ENCODE measurements at places on chromosomes 16 and 17. TPM values are rescaled to one million over a fixed set of nuclear protein-coding genes. Genes with fewer than 3 reads are reported as not detected.

Gene RNF227
- 2.6 TPM for total RNA-seq

Gene CYGB
- 0.24 TPM for total RNA-seq

DNA sequence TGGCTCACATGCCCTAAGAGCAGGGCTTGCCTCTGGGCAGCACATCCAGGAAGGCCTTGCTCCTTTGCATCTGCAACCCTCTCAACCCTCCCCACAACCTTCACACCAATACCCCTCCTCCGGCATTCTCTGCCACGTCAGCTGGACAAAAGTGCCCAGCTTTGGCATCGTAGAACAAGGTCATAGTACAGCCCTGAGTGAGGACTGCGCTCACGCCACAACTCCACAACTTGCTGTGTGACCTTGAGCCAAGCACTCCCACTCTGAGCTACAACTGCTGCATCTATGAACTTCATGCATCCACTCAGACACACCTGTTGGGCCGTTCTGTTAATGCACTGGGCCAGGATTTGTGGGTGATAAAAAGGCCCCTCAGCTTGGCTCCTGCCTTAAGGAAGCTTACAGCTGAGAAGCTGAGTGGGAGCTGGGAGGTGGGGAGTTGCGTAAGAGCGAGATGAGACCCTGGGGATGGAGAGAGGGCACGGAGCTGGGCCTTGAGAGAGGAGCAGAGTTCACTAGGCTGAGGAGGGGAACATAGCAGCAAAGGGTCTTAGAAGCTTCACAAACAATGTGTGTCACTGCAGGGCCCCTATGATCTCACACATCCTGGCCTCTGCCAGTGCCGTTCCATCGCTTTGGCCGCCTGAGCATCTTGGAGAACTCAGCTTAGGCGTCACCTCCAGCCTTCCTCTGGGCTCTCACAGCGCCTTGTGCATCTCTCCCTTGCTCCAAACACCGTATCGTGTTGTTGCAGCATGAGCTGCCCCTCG, 8.6 kb upstream of the MRC2 start:
- DNase-seq = no peak

GRCh38 chr16:74608944-74609343, 2.0 kb upstream of the GLG1 start:
- no peak for DNase-seq

Gene TBC1D3C
- 8.7 TPM for total RNA-seq

DNA sequence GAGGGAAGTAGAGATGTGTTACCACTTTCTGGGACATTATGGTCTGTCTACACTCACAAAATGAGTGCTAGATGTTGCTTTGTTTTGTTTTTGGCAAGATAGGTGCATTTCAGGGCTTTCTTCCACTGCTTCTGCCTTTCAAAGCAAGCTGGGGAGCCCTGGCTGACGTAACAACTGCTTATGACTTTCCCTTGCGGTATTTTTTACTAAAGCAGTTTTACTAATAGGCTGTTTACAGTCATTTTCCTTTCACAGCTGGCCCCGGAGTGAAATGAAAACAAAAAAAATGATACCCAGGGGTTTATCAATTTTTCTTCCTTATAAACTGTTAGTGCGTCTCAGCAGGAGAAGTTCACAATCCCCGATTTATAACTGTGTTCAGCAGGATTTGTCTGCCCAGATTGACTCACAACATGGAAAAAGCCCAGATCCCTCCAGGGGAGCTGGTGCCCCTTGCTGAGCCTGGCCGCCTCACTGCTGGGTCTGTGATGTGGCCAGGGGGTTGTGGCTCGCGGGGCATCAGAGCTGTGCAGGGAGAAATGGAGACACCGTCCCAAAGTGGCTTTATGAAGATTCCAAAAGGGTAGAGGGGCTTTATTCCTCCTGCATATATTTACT, 184.4 kb upstream of the HS3ST3A1 start:
- DNase-seq = peak; percentile 68

Gene TEKT5
- total RNA-seq = not detected

- DNase-seq = no peak
These were observed 126.3 kb upstream of the HSBP1 start for GRCh38 chr16:83681381-83681956.

Gene CACNG4
- 1.2 TPM for total RNA-seq

DNA sequence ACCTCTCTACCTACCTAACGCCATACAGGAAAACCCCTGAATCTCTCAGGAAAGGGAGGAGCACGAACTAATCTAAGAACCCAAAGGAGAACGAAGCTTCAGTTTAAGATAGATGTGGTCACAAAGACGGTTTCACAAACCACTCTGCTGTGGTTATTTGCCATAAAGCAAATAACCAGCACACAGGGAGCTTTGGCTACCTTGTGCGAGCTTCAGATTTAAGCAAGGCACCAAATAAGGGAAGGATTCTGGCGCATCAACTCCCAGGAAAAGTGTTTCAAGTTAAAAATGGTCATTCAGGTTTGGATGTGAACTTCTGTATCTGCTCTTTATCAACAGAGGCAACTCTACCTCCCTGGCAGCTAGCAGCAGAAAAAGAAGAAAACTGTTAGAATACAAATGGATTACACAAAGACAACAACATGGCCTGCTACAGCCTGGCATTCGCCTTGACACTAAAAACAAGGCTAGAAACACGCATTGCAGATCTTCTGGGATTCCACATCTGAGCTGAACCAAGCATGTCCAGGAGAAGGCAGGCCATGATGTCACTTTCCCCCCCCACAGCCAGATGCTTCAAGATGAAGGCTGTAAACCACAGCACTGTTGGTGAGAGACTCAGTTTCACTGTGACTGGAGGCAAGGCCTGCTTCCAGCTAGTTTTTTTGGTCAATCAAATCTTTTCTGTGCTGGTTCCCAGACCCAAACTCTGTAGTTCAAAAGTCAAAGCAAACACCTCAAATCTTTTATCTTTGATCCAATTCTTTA, 43.6 kb downstream of the SMG6 start:
- peak; percentile 86 for DNase-seq

- no peak for DNase-seq
These were observed 4.7 kb upstream of the DDX19A start for GRCh38 chr16:70342016-70342415.

GRCh38 chr16:84753412-84754326, 53.9 kb downstream of the USP10 start:
- DNase-seq = no peak

Gene MAPK7
- 15.6 TPM for total RNA-seq

Gene COG4
- 42.6 TPM for total RNA-seq

Gene SMIM36
- 1.9 TPM for total RNA-seq

GRCh38 chr17:673200-673681, 41.4 kb downstream of the VPS53 start:
- no peak for DNase-seq

Gene MPP2
- 5.5 TPM for total RNA-seq

Gene WWP2
- 8.4 TPM for total RNA-seq

All from umbilical cord (tissue), 2 donors.